Ovary (tissue), 10 donors: ENCODE measurements at places on chromosomes 2 and 18. TPM values are rescaled to one million over a fixed set of nuclear protein-coding genes. Genes with fewer than 3 reads are reported as not detected.

Gene RFX8
- 0.38 TPM for total RNA-seq

Gene GPR17
- total RNA-seq, result not detected

Gene C1GALT1C1L
- not detected for total RNA-seq

Gene MTERF4
- 24.8 TPM for total RNA-seq

DNA sequence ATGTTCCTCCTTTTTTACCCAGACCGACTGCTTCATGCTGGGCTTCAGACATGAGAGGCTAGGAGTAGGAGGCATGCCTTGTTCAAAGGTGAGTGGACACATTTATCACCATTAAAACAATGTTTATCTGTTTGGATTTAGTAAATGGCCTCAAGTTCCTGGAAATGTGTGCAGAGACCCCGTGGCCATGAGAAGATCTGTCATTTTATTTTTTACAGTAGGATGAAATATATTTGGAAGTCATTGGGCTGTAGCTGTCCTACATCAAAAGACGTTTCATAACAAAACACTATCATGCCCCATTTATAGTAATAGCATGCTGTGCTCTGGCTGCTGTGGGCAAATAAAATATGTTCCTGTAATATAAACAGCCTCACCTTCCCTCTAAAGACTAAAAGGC is 403.9 kb upstream of the TNP1 start:
- H3K27ac ChIP-seq, result no peak overlapping the region
- H3K36me3 ChIP-seq, result no peaks in the 10 kb centered on the region
- no peaks in the 10 kb centered on the region for H3K27me3 ChIP-seq
- H3K4me1 ChIP-seq, result peaks cover 7% of the 10 kb centered on the region
- no peak for DNase-seq

GRCh38 chr18:57134618-57135135 is 12.2 kb upstream of the BOD1L2 start:
- no peaks in the 10 kb centered on the region for H3K27me3 ChIP-seq
- no peak for DNase-seq
- H3K4me3 ChIP-seq, result no peak overlapping the region
- H3K27ac ChIP-seq, result no peak overlapping the region

- DNase-seq, result no peak
- no peaks in the 10 kb centered on the region for H3K4me1 ChIP-seq
- H3K27me3 ChIP-seq, result no peaks in the 10 kb centered on the region
- no peak overlapping the region for H3K4me3 ChIP-seq
- H3K27ac ChIP-seq, result no peak overlapping the region
These were observed 15.4 kb upstream of the SLC25A52 start for GRCh38 chr18:31776093-31776492.

- no peak for DNase-seq
- H3K27me3 ChIP-seq, result no peaks in the 10 kb centered on the region
- no peaks in the 10 kb centered on the region for H3K4me1 ChIP-seq
- no peak overlapping the region for H3K27ac ChIP-seq
- no peaks in the 10 kb centered on the region for H3K36me3 ChIP-seq
These were observed 105.2 kb downstream of the RAD51AP2 start for GRCh38 chr2:17413036-17413435.

- H3K27ac ChIP-seq, result no peak overlapping the region
- H3K4me1 ChIP-seq, result no peaks in the 10 kb centered on the region
- no peak overlapping the region for H3K4me3 ChIP-seq
These were observed 239.0 kb upstream of the APCDD1 start for GRCh38 chr18:10215446-10215845.

DNA sequence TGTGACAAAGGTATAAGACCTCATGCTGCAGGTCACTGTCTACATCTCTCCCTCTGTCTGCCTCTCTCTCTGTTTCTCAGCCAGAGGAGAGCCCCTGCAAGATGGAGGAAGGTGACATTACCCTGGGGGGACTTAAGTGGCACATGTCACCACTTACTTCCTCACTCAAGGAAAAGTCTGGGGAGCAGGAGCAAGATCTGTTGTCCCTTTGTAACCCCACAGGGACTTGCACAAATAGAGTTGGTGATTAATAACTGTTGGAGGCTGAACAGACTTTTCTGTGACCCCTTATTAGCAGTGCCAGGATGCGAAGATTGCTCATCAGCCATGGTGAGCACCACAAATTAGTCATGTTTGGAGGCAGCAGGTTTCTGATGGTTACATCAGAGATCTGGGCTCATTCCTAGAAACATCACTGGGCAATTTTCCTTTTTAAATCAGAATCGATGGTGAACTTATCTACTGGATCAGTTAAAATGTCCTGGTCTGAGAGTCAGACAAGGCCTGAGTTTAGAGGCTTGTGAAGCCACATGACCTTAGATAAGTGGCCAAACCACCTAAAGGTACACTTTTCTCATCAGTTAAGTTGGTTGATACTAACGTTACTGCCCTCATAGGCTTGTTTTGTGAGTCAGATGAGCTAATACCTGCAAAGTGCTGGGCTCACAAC is 81.2 kb upstream of the LTBP1 start:
- H3K36me3 ChIP-seq, result no peaks in the 10 kb centered on the region
- no peak overlapping the region for H3K4me3 ChIP-seq
- H3K4me1 ChIP-seq, result peaks cover 4% of the 10 kb centered on the region
- no peak for DNase-seq

DNA sequence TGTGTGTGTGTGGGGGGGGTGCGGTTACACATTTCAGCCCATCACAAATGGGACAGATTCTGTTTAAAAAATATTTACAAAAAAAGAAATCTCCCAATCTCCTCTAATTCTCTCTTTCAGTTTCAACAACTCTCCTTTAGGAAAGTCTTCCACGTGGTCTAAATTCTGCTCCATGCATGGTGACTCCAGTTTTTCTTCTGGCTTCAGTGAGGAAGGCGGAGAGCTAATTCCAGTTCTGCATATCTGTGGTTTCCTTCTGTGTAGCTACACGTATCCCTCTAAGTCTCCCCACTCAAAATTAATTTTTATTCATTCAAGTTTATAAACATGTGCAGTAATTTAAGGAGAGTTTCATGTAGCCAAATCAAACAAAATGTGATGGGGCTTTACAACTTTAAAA is 111.6 kb downstream of the SLC4A3 start:
- DNase-seq, result no peak

DNA sequence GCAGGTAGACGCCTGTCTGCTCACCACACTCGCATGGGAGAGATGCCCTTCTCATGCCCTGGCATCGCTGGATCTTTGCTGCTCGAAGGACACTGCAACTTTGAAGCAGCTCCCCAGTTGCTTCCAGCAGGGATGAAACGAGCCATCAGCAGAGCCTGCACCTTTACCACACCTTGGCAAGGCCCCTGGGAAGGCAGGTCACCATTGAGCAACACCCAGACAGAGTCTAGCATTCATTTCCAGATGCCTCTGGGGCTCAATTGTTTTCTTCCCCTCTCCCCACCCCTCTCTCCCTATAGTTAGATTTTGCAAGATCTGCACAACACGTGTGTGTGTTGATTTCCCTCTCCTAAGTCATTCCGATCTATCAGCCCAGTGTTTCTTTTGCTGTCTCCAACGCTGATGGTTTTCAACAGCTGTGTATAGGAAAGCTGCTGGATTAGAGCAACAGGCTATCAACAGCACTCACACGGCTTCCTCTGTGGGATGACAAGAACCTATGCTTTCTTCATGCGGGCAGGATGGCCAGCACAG is 25.6 kb upstream of the INHBB start:
- no peaks in the 10 kb centered on the region for H3K27me3 ChIP-seq
- no peak for DNase-seq
- no peak overlapping the region for H3K4me3 ChIP-seq
- no peaks in the 10 kb centered on the region for H3K36me3 ChIP-seq
- no peak overlapping the region for H3K27ac ChIP-seq

- H3K27ac ChIP-seq, result no peak overlapping the region
- no peaks in the 10 kb centered on the region for H3K27me3 ChIP-seq
- H3K4me3 ChIP-seq, result no peak overlapping the region
- H3K4me1 ChIP-seq, result no peaks in the 10 kb centered on the region
These were observed 32.4 kb upstream of the ACTR3 start for GRCh38 chr2:113857464-113857863.

- H3K27me3 ChIP-seq, result no peaks in the 10 kb centered on the region
- H3K27ac ChIP-seq, result no peak overlapping the region
- DNase-seq, result no peak
- no peak overlapping the region for H3K4me3 ChIP-seq
- no peaks in the 10 kb centered on the region for H3K36me3 ChIP-seq
- H3K4me1 ChIP-seq, result no peaks in the 10 kb centered on the region
These were observed 187.1 kb downstream of the ACTR3 start for GRCh38 chr2:114076961-114077360.

DNA sequence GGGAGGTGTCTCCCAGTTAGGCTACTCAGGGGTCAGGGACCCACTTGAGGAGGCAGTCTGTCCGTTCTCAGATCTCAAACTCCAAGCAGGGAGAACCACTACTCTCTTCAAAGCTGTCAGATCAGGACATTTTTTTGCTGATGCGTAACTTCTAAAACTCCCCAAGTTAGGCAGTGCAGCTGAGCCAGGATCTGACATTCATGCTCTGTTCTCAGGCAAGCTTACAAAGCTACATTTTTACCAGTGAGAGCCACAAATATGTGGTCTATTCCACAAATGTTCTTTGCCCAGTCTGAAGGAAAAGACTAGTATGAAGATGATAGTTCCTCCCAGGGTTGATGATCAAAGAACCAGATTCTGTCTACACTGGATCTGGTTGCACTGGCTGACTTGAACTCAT is 184.1 kb downstream of the MTCL1 start:
- no peaks in the 10 kb centered on the region for H3K36me3 ChIP-seq
- H3K4me1 ChIP-seq, result no peaks in the 10 kb centered on the region
- H3K27ac ChIP-seq, result no peak overlapping the region
- no peak overlapping the region for H3K4me3 ChIP-seq

DNA sequence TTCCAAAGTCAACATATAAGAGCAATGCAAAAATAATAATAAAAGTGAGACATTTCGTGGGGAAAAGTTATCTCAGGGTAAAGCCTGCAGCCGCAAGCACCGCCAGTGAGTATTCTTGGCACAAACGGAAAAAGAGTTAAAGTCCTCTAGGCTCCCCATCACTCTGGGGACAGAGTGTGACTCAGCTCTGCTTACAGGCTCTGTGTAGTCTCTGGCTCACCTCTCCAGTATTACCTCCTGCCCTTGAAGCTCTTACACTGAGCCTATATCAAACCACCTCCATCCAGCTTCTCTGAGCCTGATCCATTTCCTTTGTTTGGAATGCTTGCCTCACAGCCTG is 55.5 kb downstream of the MTHFD2 start:
- H3K4me3 ChIP-seq, result no peak overlapping the region
- no peaks in the 10 kb centered on the region for H3K36me3 ChIP-seq
- H3K4me1 ChIP-seq, result no peaks in the 10 kb centered on the region
- H3K27ac ChIP-seq, result no peak overlapping the region
- DNase-seq, result no peak

DNA sequence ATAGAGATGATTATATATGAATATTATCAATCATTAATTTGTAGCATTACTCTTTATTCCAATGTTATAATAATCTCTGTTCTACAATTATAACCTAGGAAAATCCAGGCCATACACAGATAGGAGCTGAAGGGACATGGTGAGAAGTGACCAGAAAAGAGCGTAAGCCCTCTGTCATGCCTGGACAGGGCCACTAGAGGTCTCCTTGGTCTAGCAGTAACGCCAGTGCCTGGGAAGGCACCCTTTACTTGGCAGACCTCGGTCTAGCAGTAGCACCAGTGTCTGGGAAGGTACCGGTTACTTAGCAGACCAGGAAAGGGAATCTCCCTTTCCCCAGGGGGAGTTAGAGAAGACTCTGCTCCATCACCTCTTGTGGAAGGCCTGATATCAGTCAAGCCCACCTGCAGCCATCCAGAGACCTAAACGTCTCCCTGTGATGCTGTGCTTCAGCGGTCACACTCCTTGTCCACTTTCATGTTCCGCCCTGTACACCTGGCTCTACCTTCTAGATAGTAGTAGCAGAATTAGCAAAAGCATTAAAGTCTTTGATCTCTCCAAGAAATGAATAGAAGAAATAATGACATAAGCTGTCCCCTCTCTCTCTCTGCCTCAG is 447.5 kb upstream of the FSIP2 start:
- DNase-seq, result no peak
- no peak overlapping the region for H3K27ac ChIP-seq
- H3K4me1 ChIP-seq, result no peaks in the 10 kb centered on the region
- H3K4me3 ChIP-seq, result no peak overlapping the region
- no peaks in the 10 kb centered on the region for H3K36me3 ChIP-seq

DNA sequence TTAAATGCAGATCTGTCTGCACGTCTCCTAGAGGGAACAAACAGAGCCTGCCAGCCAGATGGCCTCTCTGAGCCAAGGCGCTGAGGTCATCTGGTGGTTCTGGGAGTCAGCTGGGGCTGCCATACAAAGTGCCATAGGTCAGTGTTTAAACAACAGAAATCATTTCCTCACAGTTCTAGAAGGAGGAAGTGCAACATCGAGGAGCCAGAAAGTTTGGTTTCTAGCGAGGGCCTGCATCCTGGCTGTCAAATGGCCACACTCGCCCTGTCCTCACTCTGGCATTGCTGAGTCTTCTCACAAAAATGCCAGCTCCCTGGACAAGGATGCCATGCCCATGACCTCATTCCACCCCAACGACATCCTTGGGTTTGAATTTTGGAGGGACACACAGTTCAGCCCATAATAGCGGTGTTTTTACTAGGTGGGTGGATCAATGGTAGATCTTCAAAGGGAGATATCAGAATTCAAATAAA is 59.6 kb downstream of the MYT1L start:
- no peak overlapping the region for H3K27ac ChIP-seq
- H3K36me3 ChIP-seq, result no peaks in the 10 kb centered on the region
- H3K4me3 ChIP-seq, result no peak overlapping the region
- no peaks in the 10 kb centered on the region for H3K4me1 ChIP-seq

- peaks cover 14% of the 10 kb centered on the region for H3K4me1 ChIP-seq
- no peaks in the 10 kb centered on the region for H3K36me3 ChIP-seq
- no peaks in the 10 kb centered on the region for H3K27me3 ChIP-seq
- H3K4me3 ChIP-seq, result no peak overlapping the region
- peak; percentile 47 for DNase-seq
These were observed 123.6 kb downstream of the TWIST2 start for GRCh38 chr2:238971318-238972145.

DNA sequence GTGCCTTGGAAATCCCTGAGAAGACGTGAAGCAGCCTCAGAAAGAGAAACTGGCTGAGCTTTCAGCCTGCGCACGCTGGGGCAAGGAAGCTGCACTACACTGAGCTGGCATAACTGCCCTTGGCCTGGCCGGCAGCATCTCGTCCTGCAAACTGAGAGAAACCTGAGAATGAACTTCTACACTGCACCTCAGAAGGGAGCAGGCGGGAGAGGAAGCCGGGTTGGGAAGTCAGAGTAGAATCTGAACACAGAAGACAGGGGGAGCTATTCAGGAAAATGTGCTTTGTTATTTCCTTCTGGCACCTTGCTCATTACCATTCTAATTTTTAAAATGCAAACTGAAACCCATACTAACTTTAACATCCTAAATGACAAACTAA is 70.9 kb downstream of the ZEB2 start:
- H3K27ac ChIP-seq, result no peak overlapping the region
- no peak for DNase-seq
- H3K4me3 ChIP-seq, result no peak overlapping the region
- peaks cover 18% of the 10 kb centered on the region for H3K4me1 ChIP-seq

DNA sequence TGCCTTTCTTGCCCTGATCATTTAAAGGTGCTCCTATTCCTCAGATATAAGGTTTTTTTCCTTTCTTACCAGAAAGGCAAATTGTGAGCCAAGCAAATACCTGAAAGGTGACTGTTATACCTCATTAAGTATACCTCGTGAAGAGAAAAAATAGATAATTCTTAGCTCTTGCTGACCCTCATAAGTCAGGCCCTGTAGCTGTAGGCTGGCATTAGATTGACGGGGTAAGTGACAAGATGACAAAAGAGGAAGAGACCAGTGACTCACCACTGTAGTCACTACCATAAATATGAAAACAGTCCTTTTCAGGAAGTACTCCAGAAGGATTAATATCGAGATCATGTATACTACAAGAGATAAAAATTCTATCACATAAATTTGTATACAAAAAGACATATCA is 104.6 kb downstream of the PTPN4 start:
- no peak overlapping the region for H3K4me3 ChIP-seq
- H3K27ac ChIP-seq, result no peak overlapping the region
- H3K4me1 ChIP-seq, result no peaks in the 10 kb centered on the region
- DNase-seq, result no peak
- H3K36me3 ChIP-seq, result no peaks in the 10 kb centered on the region
